GM18507 (cell line): ENCODE measurements at places on chromosomes 1 and 21.

GRCh38 chr1:204505674-204506200 is 10.5 kb upstream of the MDM4 start:
- no peak for DNase-seq

- no peak for DNase-seq
These were observed 371.7 kb upstream of the LRRC7 start for GRCh38 chr1:69196071-69196470.

GRCh38 chr1:58870298-58870676 is 86.4 kb upstream of the JUN start:
- no peak for DNase-seq

DNA sequence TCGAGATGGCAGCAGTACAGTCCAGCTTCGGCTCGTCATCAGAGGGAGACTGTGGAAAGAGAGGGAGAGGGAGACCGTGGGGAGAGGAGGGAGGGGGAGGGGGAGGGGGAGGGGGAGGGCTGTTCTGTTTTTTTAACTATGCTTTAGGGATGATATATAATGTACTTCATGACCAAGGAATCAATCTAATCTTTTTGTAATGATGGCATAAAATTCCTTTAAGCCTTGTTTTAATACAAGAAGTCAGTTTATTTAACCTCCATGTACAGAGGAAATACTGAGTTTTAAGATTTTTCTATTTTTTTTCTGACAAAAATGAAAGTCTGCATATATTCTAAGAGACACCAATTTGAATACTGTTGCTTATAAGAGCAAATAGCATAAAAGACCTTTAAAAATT is 41.9 kb downstream of the PTBP2 start:
- DNase-seq = no peak

DNA sequence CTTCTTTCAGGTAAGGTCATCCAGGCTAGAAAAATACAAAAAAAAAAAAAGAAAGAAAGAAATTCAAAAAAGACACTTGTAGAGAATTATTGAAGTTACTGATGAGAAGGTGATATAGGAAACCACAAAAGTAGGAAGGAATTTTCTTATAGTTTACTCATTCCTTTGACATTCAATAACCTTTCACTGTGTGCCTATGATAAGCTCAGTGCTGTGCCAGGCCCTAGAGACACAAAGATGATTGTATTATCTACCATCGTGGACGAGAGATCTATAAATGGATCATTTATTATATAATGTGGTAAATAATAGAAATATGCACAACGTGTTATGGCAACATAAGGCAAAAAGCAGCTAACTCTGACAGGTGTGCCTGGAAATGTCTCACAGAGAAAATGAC is 109.6 kb upstream of the NGF start:
- DNase-seq = no peak
